Stomach (tissue), 19 donors: ENCODE measurements at places on chromosomes 2 and 18. TPM values are rescaled to one million over a fixed set of nuclear protein-coding genes. Genes with fewer than 3 reads are reported as not detected.

DNA sequence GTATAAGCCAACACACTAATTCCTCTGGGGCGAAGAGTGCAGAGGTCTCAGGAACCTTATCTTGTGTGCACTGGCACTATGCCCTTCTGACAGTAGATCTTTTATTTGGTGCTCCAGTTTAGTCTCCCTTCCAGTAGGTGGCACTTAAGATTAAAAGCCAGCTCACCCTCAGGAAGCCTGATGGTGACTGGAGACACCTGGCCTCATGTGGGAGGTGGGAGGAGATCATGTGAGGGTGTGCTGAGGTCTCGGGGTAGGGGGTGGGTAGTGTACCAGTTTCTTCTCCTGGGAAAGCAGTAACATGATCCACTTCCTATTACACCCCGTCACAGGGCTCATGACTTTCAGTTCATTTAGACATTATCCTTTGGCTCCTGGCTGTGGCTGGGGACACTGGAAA lies 654.9 kb downstream of the ADCYAP1 start:
- peak; percentile 2 for DNase-seq

DNA sequence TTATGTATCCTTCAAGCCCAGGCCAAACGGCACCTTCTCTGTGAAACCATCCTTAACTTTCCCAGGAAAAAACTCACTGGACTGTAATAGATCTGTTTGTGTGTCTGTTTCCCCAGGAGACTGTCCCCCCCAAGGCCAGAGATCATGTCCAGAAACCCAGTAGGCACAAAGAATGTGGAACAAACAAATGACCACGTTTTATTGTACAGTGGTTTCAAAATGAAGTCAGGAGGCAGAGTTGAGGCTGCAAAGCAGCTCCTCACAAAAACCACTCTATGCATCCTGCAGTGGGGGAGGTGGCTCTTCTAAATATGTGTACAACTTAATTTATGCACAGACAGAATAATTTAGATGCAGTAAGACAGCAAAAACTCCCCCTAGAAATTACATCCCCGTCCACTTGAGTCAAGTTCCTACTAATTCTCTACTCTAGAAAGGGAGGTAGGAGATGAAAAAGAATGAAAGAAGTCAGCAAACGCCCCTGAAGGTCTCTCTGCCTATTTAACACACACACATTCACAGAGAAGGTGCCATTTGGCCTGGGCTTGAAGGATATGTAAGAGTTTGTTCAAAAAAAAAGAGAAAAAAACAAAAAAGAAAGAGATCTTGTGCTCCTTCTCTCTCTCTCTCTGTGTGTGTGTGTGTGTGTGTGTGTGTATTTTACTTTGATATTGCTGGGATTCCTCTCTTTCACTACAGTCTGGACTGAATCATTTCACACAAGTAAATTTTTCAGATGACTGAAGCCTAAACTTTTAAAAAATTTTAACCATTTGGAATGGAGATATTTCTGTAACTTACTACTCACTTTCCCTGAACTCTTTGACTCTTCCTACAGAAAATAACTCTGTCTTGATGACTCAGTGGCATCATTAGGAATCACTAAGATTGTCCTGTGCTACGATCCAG lies 19.5 kb downstream of the BCL2 start:
- no peak for DNase-seq

- peak; percentile 31 for DNase-seq
Measured at GRCh38 chr2:72144632-72145288, 2.9 kb downstream of the CYP26B1 start.

DNA sequence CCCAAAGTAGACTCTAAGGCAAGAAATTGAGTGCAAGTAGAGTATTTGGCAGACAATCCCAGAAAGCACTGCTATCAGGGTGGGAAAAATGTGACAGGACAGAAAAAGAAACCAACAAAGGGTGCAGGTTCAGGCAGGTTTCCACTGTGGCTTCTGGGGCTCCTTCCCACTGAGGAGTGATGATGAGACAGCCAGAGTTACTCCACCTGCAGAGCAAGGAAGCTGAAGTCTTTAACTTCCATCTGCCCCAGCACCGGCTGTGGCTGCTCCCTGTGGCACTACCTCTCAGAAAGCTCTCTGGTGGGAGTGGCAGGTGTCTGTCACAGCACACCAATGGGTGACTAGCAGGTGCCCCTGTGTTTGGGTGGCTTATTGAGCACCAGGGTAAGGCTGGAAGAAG lies 37.6 kb upstream of the ACKR3 start:
- DNase-seq, result no peak

- no peak for DNase-seq
Measured at GRCh38 chr2:70902067-70902442, 33.6 kb upstream of the ATP6V1B1 start.

- no peak for DNase-seq
Measured at GRCh38 chr2:215015421-215015820, 123.0 kb downstream of the ABCA12 start.

- no peak for DNase-seq
Measured at GRCh38 chr2:172806493-172806892, 70.8 kb downstream of the RAPGEF4 start.

DNA sequence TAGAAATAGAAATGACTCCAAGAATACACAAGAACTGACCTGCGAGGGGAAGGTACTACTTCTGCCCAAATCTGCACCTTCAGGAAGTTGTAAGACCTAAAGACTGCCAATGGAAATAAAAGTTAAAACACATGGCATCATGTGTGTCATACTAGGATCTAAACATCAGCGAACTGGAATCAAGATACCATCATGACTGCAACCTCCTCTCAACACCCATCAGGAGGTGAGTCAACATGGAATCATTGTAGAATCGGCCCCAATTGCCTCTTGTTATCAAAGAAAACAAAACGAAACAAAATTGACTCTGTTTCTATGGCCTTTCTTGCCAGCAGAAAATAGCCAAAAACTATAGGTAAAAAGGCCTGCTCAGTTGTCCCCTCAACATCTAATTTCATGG lies 15.1 kb downstream of the RDH14 start:
- no peak for DNase-seq

DNA sequence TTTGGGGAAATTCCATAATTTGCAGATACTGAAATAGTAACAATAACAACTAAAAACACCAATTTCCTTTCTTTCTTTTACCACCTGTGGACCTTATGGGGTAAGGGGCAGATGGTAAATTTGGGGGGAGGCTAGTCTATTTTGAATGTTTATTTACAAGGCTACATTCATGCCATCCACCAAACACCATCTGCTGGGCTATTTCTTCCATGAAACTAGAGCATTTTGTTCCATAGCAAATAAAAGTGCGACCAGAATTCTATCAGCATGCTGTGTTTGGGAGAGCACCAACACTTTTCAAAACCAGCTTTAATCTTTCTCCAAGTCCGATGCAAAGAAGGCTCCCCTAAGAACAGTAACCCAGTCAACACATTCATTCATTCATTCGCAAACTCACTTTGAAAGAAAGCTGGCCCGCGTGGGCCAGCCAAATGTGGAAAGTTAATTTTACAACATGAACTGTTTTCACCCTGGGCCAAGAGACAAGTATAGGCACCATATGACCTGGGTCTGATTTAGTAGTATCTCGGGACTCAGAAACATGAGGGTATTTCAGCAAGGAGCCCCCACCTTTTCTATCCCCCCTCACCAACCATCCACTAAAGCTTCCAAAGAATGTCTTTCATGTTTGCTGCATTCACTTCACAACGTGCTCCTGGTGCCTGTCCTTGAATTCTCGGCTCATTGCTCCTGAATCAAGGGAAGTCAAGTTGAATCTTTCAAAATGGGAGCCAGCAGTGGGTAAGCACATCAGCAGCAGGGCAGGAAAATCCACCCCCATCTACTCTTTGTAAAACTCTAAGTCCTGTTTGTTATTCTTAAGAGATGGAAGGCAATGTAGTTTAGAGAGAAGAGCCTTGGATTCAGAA lies 210.6 kb downstream of the C1D start:
- no peak for DNase-seq

GRCh38 chr2:66426244-66427111 lies 8.4 kb upstream of the MEIS1 start:
- peak; percentile 54 for DNase-seq

GRCh38 chr2:124884315-124884714 lies 859.2 kb downstream of the CNTNAP5 start:
- no peak for DNase-seq

DNA sequence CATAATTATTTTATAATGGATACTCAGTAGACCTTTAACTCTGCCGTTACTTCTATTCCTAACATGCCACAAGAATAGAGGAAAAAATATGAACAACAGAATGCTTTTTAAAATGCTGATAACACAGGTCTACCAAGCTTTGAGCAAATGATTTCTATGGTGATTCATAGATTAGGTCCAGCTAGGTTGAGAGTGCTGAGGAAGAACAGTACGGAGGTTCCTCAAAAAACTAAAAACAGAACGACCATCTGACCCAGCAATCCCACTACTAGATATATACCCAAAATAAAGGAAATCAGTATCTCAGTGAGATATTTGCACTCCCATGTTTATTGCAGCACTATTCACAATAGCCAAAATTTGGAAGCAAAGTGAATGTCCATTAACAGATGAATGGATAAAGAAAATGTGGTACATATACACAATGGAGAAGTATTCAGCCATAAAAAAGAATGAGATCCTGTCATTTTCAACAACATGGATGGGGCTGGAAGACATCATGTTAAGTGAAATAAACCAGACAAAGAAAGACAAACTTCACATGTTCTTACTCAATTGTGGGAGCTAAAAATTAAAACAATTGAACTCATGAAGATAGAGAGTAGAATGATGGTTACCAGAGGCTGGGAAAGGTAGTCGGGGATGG lies 111.6 kb upstream of the SERTAD2 start:
- DNase-seq, result no peak

- no peak for DNase-seq
Measured at GRCh38 chr18:22015156-22015555, 154.2 kb upstream of the GATA6 start.

- no peak for DNase-seq
Measured at GRCh38 chr2:54770211-54770610, 46.7 kb downstream of the EML6 start.

DNA sequence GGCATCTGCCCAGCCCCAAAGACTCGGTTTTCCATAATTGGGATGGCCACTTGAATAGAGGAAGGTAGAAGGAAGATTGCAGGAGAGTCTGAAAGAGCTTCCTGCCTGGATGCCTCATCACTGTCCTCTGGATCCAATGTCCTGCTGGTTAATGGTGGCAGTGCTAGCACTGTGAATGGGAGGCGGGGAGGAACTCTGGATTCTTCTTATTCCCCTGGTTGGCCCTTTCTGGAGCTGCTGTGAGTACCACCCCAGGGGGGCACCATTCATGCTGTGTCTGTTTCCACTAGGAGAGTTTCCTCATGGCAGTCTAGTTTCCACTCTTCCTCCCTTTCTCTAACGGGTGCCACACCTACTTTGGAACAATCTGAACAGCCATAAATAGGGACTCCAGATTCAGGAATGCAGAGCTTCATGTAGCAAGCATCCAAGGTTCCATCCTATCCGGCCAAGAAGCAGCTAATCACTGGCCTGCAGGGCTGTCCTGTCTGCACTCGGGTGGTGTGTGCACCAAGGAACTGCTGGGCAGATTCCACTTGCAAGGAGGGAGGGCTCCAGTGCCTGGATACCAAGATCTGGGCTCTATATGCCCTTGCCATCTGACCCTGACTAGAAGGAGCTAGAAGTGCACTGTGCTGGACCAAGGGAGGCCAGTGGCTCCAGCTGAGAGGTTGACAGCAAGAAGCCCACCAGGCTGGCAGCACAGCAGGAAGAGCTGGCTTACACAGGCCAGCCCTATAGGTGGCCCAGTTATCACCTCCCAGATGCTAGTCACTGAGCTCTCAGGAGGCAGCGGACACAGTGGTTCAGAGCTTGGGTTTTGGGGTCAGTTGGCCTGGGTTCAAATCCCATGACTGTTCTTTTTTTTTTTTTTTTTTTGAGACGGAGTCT lies 4.6 kb upstream of the ATOH8 start:
- no peak for DNase-seq

- DNase-seq, result no peak
Measured at GRCh38 chr2:70994009-70994698, 519 bp downstream of the TEX261 start.

GRCh38 chr18:75140296-75140695 lies 68.6 kb downstream of the PTGR3 start:
- DNase-seq, result no peak

GRCh38 chr18:2709316-2709715 lies 53.8 kb downstream of the SMCHD1 start:
- DNase-seq, result no peak

DNA sequence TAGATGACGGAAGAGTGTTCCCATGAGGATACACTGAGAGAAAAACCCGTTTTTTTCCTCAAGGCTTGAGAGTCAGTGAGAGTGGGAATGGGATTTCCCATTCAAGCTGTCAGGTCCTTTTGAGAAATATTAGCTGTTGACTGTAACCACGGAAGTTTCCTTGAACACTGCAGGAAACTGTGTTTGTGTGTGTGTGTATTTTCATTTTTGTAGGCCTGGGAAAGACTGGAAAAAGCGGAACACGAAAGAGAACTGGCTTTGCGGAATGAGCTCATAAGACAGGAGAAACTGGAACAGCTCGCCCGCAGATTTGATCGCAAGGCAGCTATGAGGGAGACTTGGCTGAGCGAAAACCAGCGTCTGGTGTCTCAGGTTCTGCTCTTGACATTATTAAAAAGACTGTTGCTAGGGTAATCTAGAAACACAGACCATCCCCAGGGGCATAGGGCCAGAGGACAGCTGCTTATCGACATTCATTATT lies 98.8 kb upstream of the EML6 start:
- peak; percentile 85 for DNase-seq

DNA sequence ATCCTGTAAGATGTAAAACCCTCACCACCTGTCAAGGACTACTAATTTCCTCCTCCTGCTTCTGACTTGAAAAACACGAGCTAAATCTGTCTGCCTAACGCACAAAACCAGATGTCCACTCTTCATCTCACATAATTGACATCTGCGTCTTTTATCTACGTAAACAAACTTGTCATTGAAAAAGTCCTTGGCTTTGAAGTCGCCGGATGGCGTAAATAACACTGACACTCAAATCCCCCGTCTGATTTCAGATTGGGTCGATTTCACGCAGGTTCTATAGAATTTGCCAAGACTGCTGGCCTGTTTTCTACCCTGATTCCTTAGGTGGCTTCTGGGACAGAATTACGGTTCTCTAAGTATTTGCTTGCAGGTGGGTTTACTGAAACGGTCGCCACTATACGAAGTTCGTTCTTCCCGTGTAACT lies 539 bp upstream of the MOB4 start:
- peak; percentile 70 for DNase-seq

- no peak for DNase-seq
Measured at GRCh38 chr2:42743659-42743990, 20.3 kb downstream of the OXER1 start.

Gene ZNF521
- 16.5 TPM for total RNA-seq

Gene OTOS
- total RNA-seq, result not detected

Gene BIN1
- 45.1 TPM for total RNA-seq

Gene FOXD4L1
- not detected for total RNA-seq

Gene CCT4
- 63.2 TPM for total RNA-seq

Gene SLC5A7
- 0.58 TPM for total RNA-seq

Gene OBSL1
- total RNA-seq, result 50.3 TPM

Gene IL36B
- total RNA-seq, result not detected

Gene KCTD1
- 15.2 TPM for total RNA-seq

Gene LYPD6
- 9.7 TPM for total RNA-seq

Gene IRS1
- 26.8 TPM for total RNA-seq

Gene DSG4
- 0.55 TPM for total RNA-seq
